ENCODE measurements at places on chromosomes 1 and 21. TPM values are rescaled to one million over a fixed set of nuclear protein-coding genes. Genes with fewer than 3 reads are reported as not detected.

GRCh38 chr1:165897326-165898303 lies 70.2 kb downstream of the UCK2 start:
- DNase-seq, result no peak

GRCh38 chr21:22758478-22758877 lies 1760.3 kb downstream of the NCAM2 start:
- DNase-seq, result no peak

- DNase-seq, result peak; percentile 62
Observed at GRCh38 chr1:59926381-59927123, at the start of gene CYP2J2. Gene CYP2J2 (minus strand): TSS chr1:59926773. CDS start chr1:59926746, 27 bp downstream.

DNA sequence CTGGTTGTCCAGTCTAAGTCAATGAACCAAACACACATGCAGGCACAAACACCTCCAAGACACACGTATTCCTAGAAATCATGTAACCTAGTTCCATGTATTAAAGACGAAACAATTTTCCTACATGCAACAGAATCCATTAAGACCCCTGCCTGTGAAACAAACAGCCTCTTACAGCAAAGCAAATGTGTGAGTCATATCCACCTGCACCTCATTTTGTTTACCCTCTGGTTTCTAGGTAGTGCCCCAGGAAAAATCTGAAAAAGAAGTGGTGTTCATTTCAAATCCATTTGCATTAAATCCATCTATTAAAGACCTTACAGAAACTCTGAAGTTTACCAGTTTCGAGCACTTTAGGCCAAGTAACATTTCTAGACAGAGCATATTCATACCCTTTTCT lies 74.1 kb downstream of the VCAM1 start:
- no peak for DNase-seq

GRCh38 chr1:115632251-115633026 lies 9.3 kb upstream of the VANGL1 start:
- DNase-seq, result no peak

MTMR11 gene
- total RNA-seq, result 2.0 TPM

USP25 gene
- 58.0 TPM for total RNA-seq

TCP10L gene
- total RNA-seq, result not detected

PLD5 gene
- total RNA-seq, result not detected

CYYR1 gene
- total RNA-seq, result not detected

CFAP107 gene
- not detected for total RNA-seq

Data from activated CD8-positive, alpha-beta memory T cell treated with anti-CD3 and anti-CD28 coated beads, Interleukin-2, amount 10 ng/mL, durations not matched to agents 7 days and 5 days (primary cell).